ENCODE measurements at places on chromosomes 12 and 14.

DNA sequence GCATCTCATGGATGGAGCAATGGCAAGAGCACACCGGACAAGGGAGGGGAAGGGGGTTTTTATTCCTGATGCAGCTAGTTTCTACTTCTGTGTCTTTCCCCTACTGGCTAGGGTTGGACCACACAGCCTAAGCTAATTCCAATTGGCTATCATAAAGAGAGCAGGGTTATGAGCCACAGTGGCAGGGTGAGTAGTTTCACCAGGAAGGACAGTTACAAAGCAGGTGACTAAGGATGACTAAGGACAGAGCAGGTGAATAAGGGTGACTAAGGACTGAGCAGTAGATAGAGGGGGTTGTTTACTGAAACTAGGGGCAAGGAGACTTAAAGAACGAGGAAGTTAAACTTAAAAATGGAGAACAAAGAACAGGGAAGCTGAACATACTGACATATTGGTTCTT is 321.4 kb upstream of the SEL1L start:
- no peak for DNase-seq

DNA sequence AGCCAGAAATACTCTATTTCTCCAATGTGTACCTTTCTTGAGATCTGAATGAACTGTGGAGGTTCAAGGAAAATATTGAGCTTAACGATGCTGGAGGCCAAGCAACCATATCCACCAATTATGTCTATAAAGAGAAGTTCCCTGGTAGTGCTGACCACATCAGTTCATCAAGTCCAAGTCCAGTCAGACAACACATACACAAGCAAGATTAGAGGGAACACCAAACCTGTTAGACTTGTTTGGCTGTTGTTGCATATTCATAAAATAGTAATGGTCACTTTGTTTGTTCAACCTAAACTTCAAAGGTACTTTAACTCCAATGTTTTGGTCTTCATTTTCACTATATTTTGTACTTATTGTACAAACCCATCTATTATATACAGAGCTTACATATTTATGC is 81.6 kb downstream of the LMO3 start:
- DNase-seq = no peak

DNA sequence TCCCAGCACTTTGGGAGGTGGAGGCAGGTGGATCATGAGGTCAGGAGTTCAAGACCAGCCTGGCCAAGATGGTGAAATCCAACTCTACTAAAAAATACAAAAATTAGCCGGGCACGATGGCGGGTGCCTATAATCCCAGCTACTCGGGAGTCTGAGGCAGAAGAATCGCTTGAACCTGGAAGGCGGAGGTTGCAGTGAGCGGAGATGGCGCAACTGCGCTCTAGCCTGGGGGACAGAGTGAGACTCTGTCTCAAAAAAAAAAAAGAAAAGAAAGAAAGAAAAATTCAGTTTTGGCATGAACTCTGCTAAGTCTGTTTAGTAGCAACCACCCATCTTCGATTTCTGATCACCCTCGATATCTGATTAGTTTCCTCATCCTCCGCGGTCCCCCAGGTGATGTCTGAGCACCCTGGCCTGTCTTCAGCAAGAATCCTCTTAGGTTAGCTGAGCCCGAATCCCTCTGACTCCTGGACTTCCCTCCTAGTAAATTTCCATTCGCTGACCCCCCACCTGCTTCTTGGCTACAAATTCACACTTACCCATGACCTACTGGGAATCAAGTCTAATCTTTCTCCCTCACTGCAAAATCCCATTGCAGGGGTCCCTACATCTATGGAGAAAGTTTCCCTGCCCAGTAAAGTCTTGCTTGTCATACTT is 879 bp upstream of the HSPB8 start:
- no peak for DNase-seq

- DNase-seq = no peak
These were observed 166.5 kb upstream of the RASSF8 start for GRCh38 chr12:25792031-25792430.
